Sigmoid colon (tissue), 7 donors: ENCODE measurements at places on chromosomes 12 and 14.

DNA sequence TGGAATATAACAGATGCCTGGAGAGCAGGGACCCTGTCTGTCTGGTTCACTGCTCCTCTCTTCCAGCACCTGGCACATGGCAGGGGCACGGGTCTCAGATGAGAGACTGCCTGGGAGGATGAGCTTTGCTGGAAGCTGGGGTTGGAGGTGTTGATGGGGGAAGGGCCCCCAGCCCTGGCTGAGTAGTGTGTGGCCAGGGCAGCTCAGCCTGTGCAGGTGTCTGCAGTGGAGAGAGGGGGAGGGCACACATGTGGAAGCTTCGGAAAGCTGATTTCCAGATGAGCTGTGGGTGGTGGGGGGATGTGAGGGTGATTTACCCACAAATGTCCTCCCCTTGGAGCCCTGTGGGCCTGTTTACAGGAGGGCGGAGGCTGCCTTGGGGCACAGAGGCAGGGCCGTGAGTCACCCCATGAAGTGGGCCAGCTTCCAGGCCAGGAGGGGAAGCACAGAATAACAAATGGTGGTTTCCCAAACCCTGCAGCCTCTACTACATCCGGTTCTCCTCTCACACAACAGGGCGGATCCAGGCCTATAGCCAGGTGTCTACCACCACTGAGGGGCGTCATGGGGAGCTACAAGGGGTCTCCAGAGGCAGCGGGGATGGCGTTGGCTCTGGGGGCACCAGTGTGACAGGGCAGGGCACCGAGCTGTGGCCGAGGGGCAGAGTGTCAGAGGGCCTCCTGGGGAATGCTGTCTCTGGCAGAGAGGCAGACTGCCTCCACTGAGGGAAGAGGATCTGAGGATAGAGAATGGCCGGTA lies 11.0 kb downstream of the KRT7 start:
- no peaks in the 10 kb centered on the region for H3K27me3 ChIP-seq
- H3K36me3 ChIP-seq, result no peaks in the 10 kb centered on the region
- no peak overlapping the region for H3K4me3 ChIP-seq

- no peaks in the 10 kb centered on the region for H3K36me3 ChIP-seq
- no peak overlapping the region for H3K27ac ChIP-seq
- H3K4me3 ChIP-seq, result no peak overlapping the region
- no peaks in the 10 kb centered on the region for H3K4me1 ChIP-seq
Measured at GRCh38 chr12:72448805-72449204, 176.6 kb downstream of the TRHDE start.

GRCh38 chr14:27391331-27391730 lies 793.5 kb upstream of the NOVA1 start:
- no peaks in the 10 kb centered on the region for H3K4me1 ChIP-seq
- no peak for DNase-seq
- no peak overlapping the region for H3K27ac ChIP-seq
- no peaks in the 10 kb centered on the region for H3K36me3 ChIP-seq
- H3K27me3 ChIP-seq, result no peaks in the 10 kb centered on the region

GRCh38 chr12:25845415-25845814 lies 113.1 kb upstream of the RASSF8 start:
- H3K27me3 ChIP-seq, result no peaks in the 10 kb centered on the region
- no peak overlapping the region for H3K27ac ChIP-seq
- H3K4me3 ChIP-seq, result no peak overlapping the region
- no peaks in the 10 kb centered on the region for H3K36me3 ChIP-seq
- no peaks in the 10 kb centered on the region for H3K4me1 ChIP-seq
- DNase-seq, result no peak

DNA sequence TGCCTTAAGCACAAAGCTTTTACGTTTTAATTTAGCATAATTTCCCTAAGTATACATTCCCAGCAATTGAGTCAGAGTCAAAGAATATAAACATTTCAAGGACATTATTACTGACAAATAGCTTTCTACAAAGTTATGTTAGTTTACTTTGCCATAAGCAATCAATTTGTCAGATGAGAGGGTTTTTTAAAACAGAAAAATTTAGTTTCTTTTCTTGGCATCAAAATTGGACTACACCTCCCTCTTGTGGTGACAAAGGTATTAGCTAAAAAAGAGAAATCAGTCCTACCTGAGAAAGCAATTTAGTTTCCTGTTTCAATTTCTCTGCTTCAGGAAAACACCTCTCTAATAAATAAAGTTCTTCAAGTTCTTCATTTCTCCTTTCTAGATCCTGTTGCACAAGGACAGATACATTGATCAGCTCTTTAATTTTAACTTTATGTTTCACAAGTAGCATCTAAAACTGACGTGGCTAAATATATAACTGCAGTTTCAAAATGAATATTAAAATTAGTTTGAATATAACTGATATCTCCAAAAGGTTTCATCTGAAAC lies 39.9 kb downstream of the DNAI7 start:
- H3K4me1 ChIP-seq, result no peaks in the 10 kb centered on the region
- no peak for DNase-seq
- H3K27me3 ChIP-seq, result no peaks in the 10 kb centered on the region
- H3K36me3 ChIP-seq, result no peaks in the 10 kb centered on the region

DNA sequence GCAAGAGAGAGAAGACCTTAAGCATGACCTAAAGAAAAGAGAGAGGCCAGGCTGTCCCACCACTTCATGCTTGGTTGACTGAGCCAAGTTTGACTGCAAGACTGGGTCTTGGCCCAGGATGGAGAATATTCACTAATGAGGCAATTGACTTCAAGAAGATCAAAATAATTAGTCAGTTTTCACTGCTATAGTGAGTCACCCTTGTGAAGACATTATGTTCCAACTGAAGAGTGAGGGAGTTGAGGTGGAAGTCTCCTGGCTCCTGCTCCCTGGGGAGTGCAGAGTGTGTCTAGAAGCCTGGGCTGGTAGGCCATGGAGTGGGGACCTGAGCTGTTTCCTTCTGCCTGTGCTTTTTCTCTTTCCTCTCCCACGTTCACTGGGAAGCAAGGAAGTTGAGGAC lies 117.6 kb downstream of the CACNA1C start:
- no peaks in the 10 kb centered on the region for H3K27me3 ChIP-seq
- no peaks in the 10 kb centered on the region for H3K36me3 ChIP-seq
- H3K27ac ChIP-seq, result peak overlapping the region; percentile 68
- DNase-seq, result peak; percentile 69
- H3K4me3 ChIP-seq, result no peak overlapping the region

DNA sequence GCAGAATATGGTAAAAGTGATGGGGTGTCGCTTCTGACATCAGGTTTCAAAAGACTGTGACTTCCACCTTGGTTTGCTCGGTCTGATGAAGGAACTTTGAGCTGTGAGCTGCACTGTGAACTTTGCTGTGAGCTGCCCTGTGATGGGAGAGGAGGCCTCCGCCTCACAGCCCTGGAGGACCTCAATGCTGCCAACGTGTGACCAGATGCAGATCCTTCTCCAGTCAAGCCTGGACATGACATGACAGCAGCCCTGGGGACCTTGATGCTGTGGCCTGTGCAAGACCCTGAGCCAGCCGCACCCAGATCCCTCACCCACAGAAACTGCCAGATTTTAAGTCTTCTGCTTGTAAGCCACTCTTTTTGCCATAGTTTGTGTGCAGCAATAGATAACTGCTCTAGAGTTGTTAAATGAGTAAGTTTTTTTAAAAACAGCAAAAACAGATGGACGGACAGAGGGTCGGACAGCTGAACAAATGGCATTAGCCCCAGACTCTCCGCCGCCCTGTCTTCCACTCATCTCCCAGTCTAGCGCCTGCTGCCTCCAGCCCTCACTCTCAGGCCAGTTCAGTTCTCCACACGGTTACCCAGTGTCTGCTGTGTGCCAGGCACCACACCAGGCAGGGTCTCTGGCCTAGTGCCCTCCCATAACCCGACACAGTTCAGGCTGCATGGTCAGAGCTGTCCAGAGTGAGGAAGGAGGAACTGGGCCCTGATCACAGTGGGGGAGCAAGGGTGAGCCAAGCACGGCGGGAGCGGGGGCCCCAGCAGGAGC lies 13.1 kb upstream of the LRTM2 start:
- no peaks in the 10 kb centered on the region for H3K27me3 ChIP-seq
- H3K36me3 ChIP-seq, result no peaks in the 10 kb centered on the region
- peak; percentile 39 for DNase-seq
- no peak overlapping the region for H3K4me3 ChIP-seq

GRCh38 chr12:163406-163986 lies 50.5 kb downstream of the SLC6A12 start:
- peaks cover 7% of the 10 kb centered on the region for H3K27me3 ChIP-seq
- H3K4me1 ChIP-seq, result no peaks in the 10 kb centered on the region
- no peak for DNase-seq
- H3K4me3 ChIP-seq, result no peak overlapping the region

GRCh38 chr12:115023279-115024265 lies 339.6 kb upstream of the TBX3 start:
- H3K27ac ChIP-seq, result no peak overlapping the region
- no peaks in the 10 kb centered on the region for H3K27me3 ChIP-seq
- DNase-seq, result no peak
- H3K36me3 ChIP-seq, result no peaks in the 10 kb centered on the region
- H3K4me1 ChIP-seq, result no peaks in the 10 kb centered on the region

- H3K27ac ChIP-seq, result no peak overlapping the region
- H3K36me3 ChIP-seq, result no peaks in the 10 kb centered on the region
- H3K4me1 ChIP-seq, result no peaks in the 10 kb centered on the region
- H3K4me3 ChIP-seq, result no peak overlapping the region
Measured at GRCh38 chr12:102948941-102949352, 8.5 kb upstream of the ASCL1 start.

DNA sequence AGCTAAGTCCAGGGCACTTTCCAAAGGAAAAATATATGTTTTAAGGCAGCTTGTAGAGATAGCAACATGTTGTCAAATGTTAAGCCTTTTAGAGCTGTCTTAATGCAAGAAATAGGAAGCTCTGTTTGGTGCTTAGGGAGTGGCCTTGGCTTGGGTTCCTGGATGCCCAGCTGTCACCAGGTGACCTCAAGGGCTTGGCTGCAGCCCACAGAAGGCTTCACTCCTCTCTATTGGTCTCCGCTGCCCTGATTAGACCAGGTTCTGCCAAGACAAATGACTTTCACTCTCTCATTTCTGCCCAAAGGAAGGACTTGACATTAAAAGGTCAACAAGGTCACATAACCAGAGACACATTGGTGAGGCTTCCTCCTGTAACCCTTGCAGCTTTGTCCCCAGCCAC lies 76.8 kb downstream of the WSCD2 start:
- H3K36me3 ChIP-seq, result no peaks in the 10 kb centered on the region
- no peak overlapping the region for H3K4me3 ChIP-seq
- DNase-seq, result no peak
- no peak overlapping the region for H3K27ac ChIP-seq
- H3K4me1 ChIP-seq, result no peaks in the 10 kb centered on the region
